Nasal cavity respiratory epithelium epithelial cell of viscerocranial mucosa (primary cell): ENCODE measurements at places on chromosomes 1 and 21. TPM values are rescaled to one million over a fixed set of nuclear protein-coding genes. Genes with fewer than 3 reads are reported as not detected.

LRRC41 gene
- total RNA-seq, result 75.2 and 75.7 TPM in 2 replicates

ARHGEF16 gene
- total RNA-seq, result 18.1 and 22.8 TPM in 2 replicates

KCNJ9 gene
- under 0.01 TPM in 2 replicates for total RNA-seq

PCSK9 gene
- 11.7 and 37.3 TPM in 2 replicates for total RNA-seq

ENSA gene
- 58.8 and 76.6 TPM in 2 replicates for total RNA-seq

UBE2U gene
- total RNA-seq, result not detected in 2 replicates

RCAN3 gene
- total RNA-seq, result 15.0 and 21.9 TPM in 2 replicates

S100A3 gene
- total RNA-seq, result 2.1 and 2.3 TPM in 2 replicates

KCNN3 gene
- total RNA-seq, result not detected in 2 replicates

S100A7A gene
- under 0.01 TPM in 1 of 2 replicates, not detected in the other for total RNA-seq

MYCL gene
- 10.3 and 16.5 TPM in 2 replicates for total RNA-seq

TRPM2 gene
- 0.14 TPM in 1 of 2 replicates, not detected in the other for total RNA-seq

LIN28A gene
- not detected in 2 replicates for total RNA-seq

OR6K3 gene
- not detected in 2 replicates for total RNA-seq

NPHS2 gene
- total RNA-seq, result not detected in 2 replicates

FMO1 gene
- total RNA-seq, result not detected in 2 replicates

HLX gene
- 0.07 TPM in 1 of 2 replicates, not detected in the other for total RNA-seq

TPTE gene
- total RNA-seq, result not detected in 2 replicates

TRIM67 gene
- total RNA-seq, result not detected in 2 replicates

BCAN gene
- not detected in 2 replicates for total RNA-seq

RASSF5 gene
- total RNA-seq, result 5.8 and 6.3 TPM in 2 replicates

C1orf53 gene
- total RNA-seq, result 1.4 and 1.8 TPM in 2 replicates

PCAT6 gene
- 0.68 and 1.1 TPM in 2 replicates for total RNA-seq

OR2T2 gene
- not detected in 2 replicates for total RNA-seq

CNTN2 gene
- total RNA-seq, result not detected in 2 replicates

SYT14 gene
- total RNA-seq, result under 0.01 and 0.14 TPM in 2 replicates

TEX38 gene
- total RNA-seq, result not detected in 2 replicates

GPR89B gene
- 17.5 and 46.5 TPM in 2 replicates for total RNA-seq

KIF2C gene
- under 0.01 and 0.28 TPM in 2 replicates for total RNA-seq

CELA3B gene
- total RNA-seq, result not detected in 2 replicates

FHAD1 gene
- total RNA-seq, result 0.14 TPM in 1 of 2 replicates, not detected in the other

CR1L gene
- total RNA-seq, result not detected in 2 replicates

FCER1G gene
- total RNA-seq, result 0.34 TPM in 1 of 2 replicates, not detected in the other

TNFRSF4 gene
- total RNA-seq, result 0.14 TPM in 1 of 2 replicates, not detected in the other

CLEC20A gene
- not detected in 2 replicates for total RNA-seq
